ENCODE measurements at places on chromosomes 5 and 9. TPM values are rescaled to one million over a fixed set of nuclear protein-coding genes. Genes with fewer than 3 reads are reported as not detected.

DNA sequence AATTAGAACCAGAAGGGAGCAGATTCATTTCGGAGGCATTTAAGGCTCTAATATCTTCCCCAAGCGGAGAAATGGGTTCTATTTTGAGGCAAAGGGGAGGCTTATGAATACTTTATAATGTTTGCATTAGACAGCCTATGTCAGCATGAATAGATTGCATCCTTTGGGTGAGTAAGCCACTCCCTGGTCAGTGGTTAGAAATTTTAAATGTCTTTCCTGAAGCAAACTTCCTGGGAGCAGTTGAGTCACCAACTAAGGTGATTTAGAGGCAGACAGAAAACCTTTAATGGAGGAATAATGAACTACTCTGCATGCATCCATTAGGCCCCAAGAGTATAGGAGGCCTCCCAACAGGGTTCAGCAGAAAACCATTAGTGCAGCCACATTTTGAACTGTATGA lies 204.9 kb downstream of the ELAVL2 start:
- DNase-seq: no peak

DNA sequence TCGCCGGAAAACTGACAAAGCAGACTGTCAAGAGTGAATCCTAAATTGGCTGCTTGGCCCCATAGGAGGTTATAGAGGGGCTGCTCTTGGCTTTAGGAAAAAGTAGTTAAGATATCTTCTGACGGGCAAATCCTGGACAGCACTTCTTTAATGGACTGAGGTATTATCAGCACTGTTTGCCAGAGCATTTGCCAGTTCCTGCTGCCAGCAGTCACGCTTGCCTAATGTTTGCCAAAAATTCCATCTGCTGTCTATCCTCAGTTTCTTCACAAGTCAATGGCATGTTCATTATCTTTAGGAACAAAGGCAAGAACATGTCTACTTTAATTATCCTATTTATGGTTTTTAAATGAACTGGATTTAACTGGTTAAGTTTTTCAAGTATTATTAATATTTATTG lies 25.8 kb upstream of the SREK1 start:
- DNase-seq: no peak

DNA sequence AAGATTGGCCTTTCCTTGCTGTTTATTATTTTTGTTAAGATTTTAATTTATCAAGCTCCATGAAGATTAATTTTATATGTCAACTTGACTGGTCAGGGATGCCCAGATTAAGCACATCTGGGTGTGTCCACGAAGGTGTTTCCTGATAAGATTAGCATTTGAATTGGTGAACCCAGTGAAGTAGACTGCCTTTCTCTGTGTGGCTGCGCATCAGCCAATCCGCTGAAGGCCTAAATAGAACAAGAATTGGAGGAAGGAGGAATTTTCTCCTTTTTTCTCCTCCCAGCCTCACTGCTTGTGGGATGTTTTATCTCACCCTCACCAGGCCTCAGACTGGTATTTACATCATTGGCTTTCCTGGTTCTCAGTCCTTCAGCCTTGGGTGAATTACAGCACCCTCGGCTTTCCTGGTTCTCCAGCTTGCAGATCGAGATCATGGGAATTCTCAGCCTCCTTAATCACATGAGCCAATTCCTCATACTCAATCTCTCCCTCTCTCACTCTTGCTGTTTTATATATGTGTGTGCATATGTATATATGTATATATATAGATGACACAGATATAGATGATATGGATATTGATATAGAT lies 135.4 kb upstream of the SPEF2 start:
- no peak for DNase-seq

PAEP gene
- not detected for total RNA-seq

- DNase-seq: no peak
Measured at GRCh38 chr9:118129541-118129940, 425.3 kb downstream of the TLR4 start.

GRCh38 chr9:15299374-15299939 lies 7.6 kb downstream of the TTC39B start:
- peak; percentile 66 for DNase-seq
